Activated CD4-positive, alpha-beta T cell treated with anti-CD3 and anti-CD28 coated beads, Interleukin-2, Interleukin-6, amounts not matched to agents 100 ng/mL and 50 ng/mL, durations not matched to agents 16 hours and 8 hours (primary cell): ENCODE measurements at places on chromosomes 16 and 17.

- DNase-seq, result no peak
These were observed 22.8 kb downstream of the CACNA1H start for GRCh38 chr16:1175566-1176279.

GRCh38 chr17:42682722-42683403 lies 532 bp downstream of the CNTNAP1 start:
- no peak for DNase-seq

- DNase-seq, result no peak
These were observed 20.1 kb downstream of the RAB40B start for GRCh38 chr17:82678265-82678891.

GRCh38 chr16:86121374-86122010 lies 222.5 kb downstream of the IRF8 start:
- DNase-seq, result no peak

- no peak for DNase-seq
These were observed 20.9 kb upstream of the CALB2 start for GRCh38 chr16:71337631-71338030.

DNA sequence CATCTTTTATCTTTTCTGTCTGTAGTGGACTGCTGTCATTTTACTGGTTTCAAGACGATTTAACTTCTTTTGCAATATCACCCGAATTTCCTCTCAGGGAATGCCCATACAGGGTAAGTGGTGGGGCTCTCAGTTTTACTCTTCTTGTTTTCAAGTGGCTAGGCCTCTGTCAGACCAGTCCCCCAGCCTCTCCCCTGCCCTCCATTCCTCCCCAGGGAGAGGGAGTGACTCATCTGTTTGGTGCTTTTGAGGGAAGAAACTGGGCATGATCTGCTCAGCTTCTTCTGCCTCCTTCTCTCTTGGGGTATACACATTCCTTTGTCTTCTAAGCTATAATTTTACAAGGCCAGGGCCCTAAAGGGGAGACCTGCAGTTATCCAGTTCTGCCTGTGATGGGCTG lies 332.0 kb downstream of the CBLN1 start:
- DNase-seq, result no peak

- no peak for DNase-seq
These were observed 101.1 kb downstream of the C16orf78 start for GRCh38 chr16:49474741-49475140.

DNA sequence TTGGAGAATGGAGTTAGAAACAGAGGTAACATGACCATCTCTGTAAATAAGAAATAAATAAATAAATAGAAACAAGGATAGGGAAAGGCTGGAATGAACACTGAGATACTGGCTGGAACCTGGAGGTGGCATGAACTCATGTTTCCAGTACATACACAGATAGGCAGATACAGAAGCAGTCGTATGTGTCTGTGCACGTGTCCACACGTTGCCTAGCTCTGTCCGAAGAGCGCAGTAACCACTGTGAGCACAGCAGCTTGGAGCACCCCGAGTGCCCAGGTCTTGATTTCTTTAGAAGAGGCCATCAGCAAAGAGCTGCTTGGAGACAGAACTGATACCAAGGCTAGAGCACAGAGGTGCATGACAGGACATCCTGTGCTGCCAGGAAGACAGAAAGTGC lies 37.1 kb upstream of the SLC38A8 start:
- no peak for DNase-seq

- DNase-seq, result no peak
These were observed 11.7 kb upstream of the TMED6 start for GRCh38 chr16:69363281-69363717.

DNA sequence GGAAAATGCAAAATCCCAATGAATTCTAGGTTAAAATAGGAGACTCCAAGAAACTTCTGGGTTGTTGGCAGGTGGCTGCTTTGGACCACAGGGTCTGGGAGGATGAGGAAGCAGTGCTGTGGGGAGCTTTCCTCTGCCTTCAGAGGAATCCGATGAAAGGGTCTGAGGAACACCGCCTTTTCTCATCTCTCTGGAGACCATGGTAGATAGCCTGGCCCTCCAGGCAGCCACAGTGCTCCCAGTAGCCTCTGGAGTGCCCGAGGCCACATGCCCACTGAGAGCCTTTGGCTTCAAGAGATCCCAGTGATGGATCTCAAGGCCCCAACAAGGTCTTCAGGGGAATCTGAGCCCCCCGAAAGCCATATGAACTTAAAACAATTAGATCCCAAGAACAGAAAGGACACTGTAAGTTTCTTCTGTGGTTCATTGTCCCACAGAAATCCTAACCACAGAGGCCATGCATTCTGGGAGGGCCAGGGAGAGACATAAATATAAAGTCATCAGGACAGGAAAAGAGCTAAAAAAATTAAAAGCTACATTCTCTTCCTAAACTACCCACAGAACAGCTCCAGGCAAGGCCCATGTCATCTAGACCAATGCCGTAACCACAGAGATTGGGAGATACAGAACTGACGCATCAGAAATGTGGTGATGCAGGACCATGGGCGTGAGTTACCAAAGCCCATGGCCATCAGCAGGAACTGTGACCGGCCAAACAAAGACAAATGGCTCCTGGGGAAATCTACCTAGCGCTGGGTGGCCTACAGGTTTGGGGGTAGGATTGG lies 24.3 kb downstream of the TK2 start:
- DNase-seq, result peak; percentile 47

DNA sequence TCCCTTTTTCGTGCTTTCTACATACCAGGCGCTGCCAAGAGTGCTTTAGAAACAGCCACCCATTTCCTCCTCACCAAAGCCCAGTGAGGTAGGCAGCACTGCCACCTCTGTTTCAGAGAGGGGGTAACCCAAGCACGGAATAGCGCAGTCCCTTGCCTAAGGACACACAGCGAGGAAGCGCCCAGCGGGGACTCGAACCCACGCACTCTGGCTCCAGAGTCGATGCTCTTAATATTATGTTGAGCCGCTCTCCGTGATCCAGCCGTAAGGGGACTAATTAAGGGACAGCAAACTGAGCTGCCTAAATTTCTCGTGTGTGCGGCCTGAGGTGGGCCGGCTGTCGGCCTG lies 497 bp downstream of the CES1 start:
- no peak for DNase-seq

DNA sequence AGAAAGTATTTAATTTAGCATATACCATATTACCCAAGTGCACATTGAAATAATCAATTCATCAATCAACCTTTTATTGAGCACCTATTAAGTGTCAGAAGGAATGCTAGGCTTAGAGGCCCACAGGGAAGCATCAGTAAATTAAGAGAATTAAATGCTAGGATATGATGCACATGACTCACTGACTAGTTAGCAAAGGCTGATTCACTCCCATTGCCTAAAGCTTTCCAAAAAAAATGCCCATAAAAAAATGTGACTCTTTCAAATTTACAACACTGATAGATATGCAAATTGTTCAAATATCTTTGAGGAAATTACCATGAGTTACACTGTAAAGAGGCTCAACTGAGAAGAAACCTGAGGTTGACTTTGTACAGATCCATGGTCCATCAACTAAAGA lies 883.3 kb downstream of the CDH11 start:
- no peak for DNase-seq

DNA sequence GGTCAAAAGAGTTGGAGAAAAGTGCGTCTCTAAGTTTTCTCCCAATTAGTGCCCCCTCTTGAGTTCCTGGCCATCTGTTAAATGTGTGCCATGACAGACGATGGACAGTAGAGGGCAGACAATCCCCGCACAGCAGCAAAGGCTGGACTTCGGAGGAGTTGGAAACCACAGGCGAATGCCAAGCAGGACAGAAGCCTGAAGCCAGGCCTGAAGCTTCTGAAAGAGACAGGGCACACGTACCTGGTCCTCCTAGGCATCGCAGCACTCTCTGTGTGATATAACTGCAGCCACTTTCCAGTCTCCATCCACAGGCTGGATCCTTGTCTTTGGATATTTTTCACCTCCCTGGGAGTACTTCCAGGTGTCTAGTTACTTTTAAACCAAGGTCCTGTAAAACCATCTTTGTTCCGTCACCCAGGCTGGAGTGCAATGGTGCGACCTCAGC lies 14.5 kb downstream of the C17orf100 start:
- DNase-seq, result peak; percentile 67

DNA sequence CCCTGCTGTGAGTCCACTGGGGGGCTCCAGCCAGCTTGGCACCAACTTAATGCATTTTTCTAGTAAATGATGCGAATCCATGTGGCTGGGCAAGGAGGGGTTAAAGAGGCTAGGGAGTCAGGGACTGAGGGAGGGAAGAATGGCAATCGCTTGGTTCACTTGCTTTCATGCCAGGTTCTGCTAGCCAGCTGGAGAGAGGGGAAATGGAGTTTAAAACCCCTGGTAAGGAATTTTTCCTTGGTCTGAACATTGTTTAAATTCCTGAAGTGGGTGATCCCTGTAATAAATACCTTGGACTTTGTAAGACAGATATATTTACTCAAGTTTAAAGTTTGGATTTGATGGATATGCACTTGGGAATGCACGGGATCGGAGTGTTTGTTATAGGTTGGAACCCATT lies 22.8 kb downstream of the ANKFN1 start:
- no peak for DNase-seq

- DNase-seq, result no peak
These were observed 5.2 kb upstream of the TMEM97 start for GRCh38 chr17:28313841-28314240.

DNA sequence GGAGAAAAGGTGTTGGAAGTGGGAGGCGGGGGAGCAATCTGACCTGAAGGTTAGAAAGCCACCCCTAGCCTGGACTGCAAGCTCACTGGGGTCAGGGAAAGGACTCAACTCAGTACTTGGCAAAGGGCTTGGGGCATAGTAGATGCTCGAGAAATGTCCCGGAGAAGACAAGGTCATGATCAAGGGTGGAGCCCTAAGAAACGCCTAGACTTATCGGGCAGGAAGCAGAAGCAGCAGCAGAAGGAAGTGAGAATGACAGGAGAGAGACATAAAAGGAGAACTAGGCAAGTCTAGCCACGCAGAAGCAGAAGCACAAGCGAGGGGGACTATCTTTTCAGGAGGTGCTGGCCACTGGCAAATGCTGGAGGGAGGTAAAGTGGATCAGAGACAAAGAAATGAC lies 10.2 kb downstream of the COTL1 start:
- peak; percentile 59 for DNase-seq

DNA sequence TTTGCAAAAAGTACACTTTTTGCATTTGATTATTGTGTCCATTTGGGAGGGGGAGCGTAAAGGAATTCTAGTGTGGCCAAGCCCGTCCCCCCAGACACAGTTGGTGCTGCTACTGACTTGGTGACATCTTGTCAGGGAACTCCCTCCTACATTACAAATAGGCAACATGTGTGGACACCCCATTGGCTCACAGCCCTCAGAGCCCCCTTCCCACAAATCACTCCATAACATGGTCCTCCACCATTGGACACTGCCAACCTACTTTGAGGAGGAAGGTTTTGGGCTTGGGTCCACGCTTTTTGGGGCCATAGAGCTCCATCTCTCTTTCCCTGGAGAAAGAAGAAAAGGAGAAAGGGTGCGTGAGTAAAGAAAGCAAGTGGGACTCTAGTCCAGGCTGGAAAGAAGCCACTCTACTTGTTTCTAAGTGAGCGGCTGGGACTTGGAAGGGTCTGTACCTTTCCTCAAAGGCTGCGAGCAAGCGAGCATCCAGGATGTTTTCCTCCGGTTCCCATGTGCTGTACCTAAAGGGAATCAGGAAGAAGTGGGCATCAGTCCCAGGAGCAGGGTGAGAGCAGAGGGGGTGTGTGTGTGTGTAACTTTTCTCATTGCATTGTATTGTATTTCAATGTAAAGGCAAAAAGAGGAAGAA lies 958 bp downstream of the CBX8 start:
- DNase-seq, result no peak

DNA sequence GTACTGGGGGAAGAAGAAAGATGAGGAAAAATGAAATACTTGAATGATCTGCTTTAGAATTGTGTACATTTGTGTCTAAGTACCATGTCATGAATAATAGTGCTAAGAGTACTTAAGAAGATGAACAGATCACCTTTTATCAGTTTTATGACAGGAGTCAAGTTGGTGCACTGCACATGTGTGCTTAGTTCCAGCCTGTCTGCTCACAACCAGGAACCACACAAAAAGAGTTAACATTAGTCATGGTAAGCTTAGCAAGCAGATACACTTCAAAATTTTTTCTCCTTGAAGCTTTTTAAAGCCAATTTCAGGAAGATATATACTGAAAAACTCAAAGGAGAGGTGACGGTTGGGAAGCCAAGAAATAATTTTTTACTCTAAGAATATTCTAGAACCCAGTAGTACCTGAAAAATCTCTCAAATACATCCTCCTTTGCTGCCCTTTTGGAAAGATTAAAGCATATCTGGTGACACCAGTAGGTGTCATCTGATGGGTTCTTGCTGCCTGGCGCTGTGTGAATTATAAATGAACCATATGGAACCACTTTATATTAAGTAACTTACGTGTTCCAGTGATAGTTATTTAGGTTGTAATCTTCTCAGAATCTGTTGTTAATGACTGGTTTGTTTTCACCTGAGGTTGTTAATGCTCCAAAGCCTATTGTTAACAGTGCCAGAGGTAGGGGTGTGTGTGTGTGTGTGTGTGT lies 93.4 kb downstream of the MSI2 start:
- no peak for DNase-seq

GRCh38 chr17:40333781-40334448 lies 24.9 kb downstream of the RARA start:
- no peak for DNase-seq

DNA sequence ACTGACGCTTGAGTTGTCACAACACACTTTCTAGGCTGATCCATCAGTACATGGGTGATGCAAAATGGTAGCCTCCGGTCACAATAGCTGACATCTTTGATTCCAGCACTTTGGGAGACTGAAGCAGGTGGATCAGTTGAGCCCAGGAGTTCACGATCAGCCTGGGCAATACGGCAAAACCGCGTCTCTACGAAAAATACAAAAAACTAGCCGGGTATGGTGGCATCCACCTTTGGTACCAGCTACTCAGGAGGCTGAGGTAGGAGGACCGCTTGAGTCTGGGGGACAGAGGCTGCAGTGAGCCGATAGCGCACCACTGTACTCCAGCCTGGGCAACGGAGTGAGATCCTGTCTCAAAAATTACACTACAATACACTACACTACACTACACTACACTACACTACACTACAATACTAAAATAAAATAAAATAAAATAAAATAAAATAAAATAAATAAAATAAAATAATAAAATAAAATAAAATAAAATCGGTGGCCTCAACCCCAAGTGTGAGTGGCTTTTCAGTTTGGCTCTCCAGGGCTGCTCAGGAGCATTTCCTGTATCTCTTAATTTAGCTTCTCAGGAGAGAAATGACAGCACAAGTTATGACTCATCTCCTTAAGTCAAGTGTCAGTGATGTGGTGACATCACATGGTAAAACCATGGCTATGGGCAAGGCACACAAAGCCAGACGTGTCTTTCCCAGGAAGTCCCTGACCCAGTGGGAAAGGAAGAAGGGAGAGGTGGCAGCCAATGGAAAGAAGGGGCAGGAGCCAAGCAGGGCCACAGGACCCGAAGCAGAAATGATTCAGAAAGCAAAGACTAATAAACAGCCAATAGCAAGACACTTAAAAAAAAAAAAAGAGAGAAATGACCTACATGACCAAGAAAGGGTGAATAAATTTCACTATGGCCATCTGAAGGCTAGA lies 75.3 kb upstream of the TBC1D3K start:
- peak; percentile 80 for DNase-seq
